ENCODE measurements at places on chromosomes 5 and 9.

GRCh38 chr9:129141066-129142041 lies 30.1 kb downstream of the PTPA start:
- peak; percentile 44 for DNase-seq

DNA sequence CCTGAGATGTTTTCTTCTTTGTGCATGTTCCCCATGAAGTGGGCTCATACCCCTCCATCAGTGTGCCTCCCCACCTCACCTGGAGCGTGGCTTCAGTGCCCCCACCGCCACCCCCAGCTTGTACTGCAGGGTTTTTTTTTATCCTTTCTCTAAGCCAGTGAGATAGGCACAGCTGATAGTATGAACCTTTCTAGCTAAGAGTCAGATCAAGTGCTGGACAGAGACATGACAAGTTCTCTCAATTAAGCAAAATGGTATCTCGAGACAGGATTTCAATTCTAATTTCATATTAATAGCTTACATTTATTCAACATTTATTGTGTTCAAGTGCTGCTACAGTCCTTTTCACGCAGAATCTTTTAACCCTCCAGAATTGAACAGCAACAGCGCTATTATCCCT lies 55.7 kb downstream of the NDFIP1 start:
- no peak for DNase-seq

DNA sequence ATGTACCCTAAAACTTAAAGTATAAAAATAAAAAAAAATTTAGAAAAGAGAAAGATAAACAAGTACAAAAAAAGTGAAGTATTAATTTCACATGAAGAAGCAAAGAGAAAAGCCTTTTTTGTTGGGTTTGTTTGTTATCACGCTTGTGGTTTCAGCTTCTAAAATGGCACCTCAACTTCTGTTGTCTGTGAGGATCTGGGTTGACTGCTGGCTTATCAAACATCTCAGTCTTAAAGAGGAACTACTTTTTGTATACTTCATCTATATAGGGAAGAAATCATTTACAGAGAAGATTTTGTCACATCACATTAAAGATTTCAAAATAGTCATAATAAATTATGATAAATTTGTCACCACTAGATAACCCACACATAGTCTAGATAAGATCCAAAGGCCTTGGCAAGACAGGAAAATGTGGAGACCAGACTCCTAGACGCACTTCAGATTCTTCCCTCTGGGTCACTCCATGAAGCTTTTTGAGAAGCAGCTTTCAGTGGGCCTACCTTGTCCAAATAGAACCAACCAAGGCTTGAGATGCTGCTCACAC lies 8.8 kb upstream of the ADGRV1 start:
- DNase-seq, result no peak

DNA sequence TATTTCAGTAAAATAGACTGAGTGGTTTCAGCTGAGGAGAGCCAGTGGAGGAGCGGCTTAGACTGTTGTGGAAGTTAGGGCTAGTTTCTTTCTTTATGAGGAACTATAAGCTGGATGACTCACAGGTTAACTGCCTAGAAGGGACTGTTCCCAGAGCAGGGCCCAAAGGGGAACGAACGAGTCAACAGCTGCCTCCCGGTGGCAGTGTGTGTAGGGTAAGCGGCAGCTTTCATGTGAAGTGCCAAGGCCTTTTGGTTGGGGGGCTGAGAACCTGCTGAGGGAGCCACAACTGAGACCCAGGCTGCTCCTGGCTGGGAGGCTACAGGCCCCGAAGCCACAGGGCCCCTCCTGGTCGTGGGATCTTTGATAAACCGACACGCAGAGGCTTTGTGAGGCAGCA lies 7.0 kb downstream of the SQSTM1 start:
- no peak for DNase-seq

- DNase-seq, result no peak
Measured at GRCh38 chr9:89975630-89976029, 370.8 kb downstream of the GADD45G start.

GRCh38 chr5:154355129-154355611 lies 90.6 kb upstream of the SAP30L start:
- peak; percentile 42 for DNase-seq

- DNase-seq, result no peak
Measured at GRCh38 chr5:76790632-76791290, 28.1 kb upstream of the F2RL1 start.

- no peak for DNase-seq
Measured at GRCh38 chr5:127517110-127517479, 345 bp upstream of the PRRC1 start.

DNA sequence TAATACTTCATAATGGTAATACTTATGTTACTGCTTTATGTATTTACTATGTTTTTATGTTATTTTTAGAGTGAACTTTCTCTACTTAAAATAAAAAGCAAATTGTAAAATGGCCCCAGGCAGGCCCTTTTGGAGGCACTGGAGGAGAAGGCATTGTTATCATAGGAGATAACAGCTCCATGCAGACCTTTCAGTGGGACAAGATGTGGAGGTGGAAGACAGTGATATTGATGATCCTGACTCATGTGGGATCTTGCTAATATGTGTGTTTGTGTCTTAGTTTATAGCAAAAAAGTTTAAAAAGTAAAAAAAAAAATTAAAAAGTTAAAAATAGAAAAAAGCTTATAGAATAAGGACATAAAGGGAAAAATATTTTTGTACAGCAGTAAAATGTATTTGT lies 74.5 kb downstream of the IQGAP2 start:
- no peak for DNase-seq

- DNase-seq, result peak; percentile 38
Measured at GRCh38 chr9:114149765-114150340, 5.5 kb upstream of the COL27A1 start.

- no peak for DNase-seq
Measured at GRCh38 chr9:105658351-105658750, 3.9 kb upstream of the TAL2 start.

DNA sequence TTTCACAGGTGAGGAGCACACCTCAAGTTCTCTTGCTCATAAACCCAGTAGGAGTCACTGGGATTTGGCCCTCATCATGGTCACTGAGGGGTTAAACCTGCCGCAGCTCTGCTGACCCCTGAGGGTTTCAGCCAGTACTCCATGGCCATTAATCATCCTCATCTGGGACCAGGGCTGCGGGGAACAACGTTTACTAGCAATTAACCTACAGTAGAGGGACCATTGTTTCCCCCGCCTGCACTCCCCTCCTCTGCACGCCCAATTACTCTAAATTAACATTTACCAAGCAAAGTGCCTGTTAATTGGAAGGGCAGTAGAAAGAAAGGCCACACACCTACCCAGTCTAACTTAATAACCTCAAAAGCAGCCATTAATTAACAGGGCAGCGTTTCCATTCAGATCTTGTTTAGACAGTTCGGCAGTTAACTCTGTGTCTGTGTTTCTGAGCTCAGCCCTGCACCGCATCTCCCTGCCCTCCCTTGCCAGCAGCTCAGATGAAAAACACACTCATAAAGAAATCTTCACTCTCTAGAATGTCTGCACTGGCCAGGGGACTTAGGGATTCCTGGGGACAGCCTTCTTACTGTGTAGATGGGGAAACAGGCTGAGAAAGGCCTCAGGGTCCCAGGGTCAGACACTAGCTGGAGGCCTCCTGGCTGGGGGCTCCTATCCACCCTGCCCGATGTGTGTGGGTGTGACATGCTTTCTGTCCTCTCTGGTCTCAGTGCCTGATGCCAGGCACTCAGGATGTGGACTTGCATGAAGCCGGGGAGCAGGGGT lies 51.6 kb downstream of the ALG2 start:
- no peak for DNase-seq

- no peak for DNase-seq
Measured at GRCh38 chr5:179405426-179406030, 60.3 kb upstream of the ADAMTS2 start.

DNA sequence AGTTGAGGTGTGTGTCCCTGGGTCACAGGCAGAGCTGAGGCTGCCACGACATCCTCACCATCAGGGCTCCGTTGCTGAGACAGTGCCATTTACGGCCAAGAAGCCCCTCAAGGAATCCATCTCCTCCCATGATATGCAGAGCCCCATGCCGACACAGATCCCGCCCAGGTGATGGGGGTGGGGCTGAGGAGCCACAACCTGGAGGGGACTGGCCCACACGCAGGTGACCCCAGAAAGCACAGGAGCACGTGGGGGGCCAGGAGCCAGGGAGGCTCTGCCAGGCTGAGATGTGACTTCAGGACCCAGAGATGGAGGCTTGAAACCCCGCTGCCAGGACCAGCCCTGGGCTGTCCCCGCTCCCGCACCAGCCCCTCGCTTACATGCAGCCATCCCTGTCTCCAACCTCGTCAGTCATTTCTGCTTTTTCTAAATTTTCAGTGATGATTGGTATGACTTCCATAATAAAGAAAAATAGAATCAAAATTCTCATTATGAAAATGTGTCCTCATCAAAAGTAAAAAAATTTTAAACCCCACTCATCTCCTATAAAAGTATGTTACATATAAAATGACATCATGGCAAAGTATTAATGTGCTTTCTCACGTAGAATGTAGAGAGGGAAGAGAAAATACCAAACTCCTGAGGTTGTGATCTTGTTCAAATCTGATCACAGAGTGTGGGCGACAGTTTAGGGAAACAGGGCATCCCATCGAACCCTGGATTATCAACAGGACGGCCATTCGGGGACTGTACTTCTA lies 98.0 kb upstream of the SARDH start:
- no peak for DNase-seq
